D721Med (cell line): ENCODE measurements at places on chromosomes 13 and 19.
A peak's percentile ranks its signal among the peaks of the same experiment; 100 is the strongest.

- DNase-seq, result no peak
Measured at GRCh38 chr13:41701676-41702075, 244.3 kb downstream of the RGCC start.

DNA sequence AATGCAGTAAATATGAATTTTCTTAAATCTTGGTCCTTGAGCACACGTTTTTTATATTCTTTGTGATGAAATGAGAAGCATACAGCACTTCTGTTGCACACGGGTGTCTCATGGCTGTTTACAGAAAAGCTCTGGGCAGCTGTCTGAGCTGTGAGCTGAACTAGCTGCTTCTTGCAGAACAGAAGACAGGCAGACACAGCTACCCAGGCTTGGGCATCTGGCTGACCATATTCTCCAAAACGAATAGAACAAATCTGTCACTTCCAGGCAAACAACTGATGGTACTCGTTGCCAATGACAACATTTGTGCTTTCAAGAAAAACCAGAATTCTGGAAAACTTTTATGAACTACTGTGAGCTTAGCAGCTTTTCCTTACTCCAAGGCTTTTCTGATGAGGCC is 16.2 kb downstream of the PCID2 start:
- no peak for DNase-seq

DNA sequence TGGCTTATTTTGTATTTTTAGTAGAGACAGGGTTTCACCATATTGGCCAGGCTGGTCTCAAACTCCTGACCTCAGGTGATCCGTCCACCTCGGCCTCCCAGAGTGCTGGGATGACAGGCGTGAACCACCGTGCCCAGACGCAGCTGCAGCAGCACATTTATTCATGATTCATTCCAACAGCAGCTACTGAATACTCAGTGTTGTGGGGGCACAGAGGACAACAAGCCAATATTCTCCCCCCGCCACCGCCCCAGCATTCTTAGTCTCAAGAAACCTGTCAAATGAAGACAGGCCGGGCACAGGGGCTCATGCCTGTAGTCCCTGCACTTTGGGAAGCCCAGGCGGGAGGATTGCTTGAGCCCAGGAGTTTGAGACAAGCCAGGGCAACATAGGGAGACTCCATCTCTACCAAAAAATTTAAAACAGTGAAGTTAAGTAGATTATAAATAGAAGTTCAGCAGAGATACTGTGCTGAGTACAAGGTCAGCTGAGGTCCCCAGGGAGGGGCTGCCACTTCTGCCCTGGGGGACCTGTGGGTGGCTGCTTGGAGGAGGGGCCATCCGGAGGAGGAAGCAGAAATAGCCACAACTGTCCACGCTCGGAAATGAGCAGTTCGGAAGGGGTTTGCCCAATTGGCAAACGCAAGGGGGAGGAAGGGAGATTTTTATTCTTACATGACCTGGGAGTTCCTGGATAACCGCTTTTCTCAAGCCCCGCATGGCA is 4.3 kb downstream of the DOT1L start:
- DNase-seq, result no peak

- DNase-seq, result no peak
Measured at GRCh38 chr19:29770648-29771047, 41.1 kb upstream of the CCNE1 start.

- no peak for DNase-seq
Measured at GRCh38 chr13:108961542-108962125, 332.2 kb downstream of the MYO16 start.

- no peak for DNase-seq
Measured at GRCh38 chr19:40244579-40245317, 18.3 kb upstream of the CCNP start.

- DNase-seq, result no peak
Measured at GRCh38 chr13:79593121-79593520, 112.2 kb downstream of the NDFIP2 start.

GRCh38 chr13:83829810-83830209 is 52.5 kb downstream of the SLITRK1 start:
- DNase-seq, result no peak

- no peak for DNase-seq
Measured at GRCh38 chr13:43014162-43014561, 9.2 kb upstream of the DNAJC15 start.

- no peak for DNase-seq
Measured at GRCh38 chr13:27770809-27771208, 21.5 kb upstream of the GSX1 start.

- DNase-seq, result no peak
Measured at GRCh38 chr19:5557691-5558090, 10.1 kb downstream of the TINCR start.

DNA sequence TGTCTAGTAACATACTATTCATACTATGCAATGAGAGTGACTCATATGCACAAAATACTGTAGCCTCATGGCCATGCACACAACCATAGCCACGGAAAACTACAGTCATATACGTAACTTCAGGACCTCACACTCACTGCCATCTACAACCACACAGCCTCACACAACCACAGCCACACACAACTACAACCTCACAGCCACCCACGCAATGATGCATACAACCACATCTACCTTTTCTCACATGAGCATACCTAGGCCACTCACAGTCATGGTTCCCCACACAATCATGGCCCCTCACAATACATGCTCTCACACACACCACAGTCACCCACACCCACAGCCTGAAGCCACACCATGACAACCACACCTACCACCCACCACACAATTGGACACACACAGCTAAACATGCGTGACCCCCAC is 8.7 kb upstream of the TNFSF14 start:
- no peak for DNase-seq

DNA sequence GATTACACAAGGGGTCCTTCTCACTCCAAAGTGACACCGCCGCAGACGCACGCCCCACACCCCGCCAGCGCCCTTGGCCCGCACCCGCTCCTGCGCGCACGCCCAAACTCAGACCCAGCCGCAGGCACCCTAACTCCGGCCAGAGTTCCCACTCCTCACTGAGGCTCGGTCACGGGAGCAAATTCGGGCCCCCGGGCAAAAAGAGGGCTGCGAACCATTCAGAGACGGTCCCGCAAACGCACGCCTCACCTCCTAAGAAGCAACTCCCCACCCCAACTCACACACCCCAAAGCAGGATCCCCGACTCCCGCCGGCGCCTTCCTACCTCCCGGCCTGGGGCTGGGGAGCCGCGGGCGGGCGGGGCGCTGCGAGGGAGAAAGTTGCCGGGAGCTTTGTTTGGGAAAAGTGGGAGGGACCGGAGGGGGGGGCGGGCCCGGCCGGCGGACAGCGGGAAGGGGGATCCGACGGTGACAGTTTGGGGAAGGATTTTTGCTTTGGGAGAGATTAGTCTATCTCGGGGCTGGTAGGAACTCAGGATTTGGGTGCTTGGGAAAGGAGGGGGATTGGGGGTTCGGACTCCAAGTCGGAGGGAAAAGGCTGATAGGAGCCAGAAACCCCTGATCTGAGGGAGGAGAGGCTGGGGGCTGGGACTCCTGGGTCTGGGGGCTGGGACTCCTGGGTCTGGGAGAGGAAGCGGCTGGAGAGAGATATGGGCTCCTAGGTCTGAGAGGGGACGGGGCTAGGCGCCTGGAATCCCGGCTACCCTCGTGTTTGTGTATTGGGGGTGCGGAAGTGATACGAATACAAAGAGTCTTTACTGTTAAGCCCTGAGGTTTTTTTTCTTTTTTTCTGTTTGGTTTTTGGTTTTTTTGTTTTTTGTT is at the start of gene TEAD2:
Gene TEAD2 (minus strand): TSS at position 369 of the 881 bp plus-strand sequence. CDS start 2,341 bp downstream, outside the sequence.
- DNase-seq, result no peak

GRCh38 chr19:1079566-1080111 is 12.7 kb downstream of the ARHGAP45 start:
- DNase-seq, result no peak

DNA sequence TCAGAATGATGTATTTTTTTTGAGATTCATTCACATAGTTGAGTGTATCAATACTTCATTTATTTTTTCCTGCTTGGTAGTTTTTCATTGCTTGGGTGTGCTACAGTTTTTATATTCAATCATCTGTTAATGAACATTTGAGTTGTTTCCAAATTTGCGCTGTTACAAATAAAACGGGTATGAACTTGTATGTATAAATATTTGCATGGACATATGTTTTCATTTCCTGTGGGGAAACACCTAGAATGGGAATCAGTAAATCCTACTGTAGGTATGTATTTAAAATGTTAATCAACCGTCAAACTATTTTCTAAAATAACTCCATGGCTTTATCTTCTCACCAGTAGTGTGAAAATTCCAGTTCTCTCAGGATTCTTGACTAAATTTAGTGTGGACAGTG is 826.3 kb downstream of the EFNB2 start:
- no peak for DNase-seq

DNA sequence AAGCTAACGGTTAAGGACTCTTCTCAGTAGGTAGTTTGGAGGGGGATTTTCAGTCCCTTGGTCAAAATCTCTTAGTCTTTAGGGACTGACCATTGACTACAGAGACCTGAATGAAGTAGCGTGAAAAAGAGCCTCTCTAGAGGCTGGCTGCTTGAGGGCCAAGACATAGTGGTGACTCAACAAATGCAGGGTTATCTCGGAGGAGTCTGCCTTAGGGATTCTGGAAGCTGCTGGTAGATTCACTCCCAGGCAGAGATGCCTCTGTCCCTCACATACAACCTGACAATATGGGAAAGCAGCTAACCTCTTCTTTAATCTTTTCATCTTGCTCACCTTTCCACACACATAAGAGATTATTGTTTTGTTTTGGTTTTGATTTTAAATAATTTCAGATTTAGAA is 5.1 kb downstream of the ZNF793 start:
- DNase-seq, result no peak

GRCh38 chr19:35786299-35787160 is 11.2 kb downstream of the ARHGAP33 start:
- no peak for DNase-seq

- no peak for DNase-seq
Measured at GRCh38 chr13:28373810-28374209, 121.1 kb downstream of the FLT1 start.

DNA sequence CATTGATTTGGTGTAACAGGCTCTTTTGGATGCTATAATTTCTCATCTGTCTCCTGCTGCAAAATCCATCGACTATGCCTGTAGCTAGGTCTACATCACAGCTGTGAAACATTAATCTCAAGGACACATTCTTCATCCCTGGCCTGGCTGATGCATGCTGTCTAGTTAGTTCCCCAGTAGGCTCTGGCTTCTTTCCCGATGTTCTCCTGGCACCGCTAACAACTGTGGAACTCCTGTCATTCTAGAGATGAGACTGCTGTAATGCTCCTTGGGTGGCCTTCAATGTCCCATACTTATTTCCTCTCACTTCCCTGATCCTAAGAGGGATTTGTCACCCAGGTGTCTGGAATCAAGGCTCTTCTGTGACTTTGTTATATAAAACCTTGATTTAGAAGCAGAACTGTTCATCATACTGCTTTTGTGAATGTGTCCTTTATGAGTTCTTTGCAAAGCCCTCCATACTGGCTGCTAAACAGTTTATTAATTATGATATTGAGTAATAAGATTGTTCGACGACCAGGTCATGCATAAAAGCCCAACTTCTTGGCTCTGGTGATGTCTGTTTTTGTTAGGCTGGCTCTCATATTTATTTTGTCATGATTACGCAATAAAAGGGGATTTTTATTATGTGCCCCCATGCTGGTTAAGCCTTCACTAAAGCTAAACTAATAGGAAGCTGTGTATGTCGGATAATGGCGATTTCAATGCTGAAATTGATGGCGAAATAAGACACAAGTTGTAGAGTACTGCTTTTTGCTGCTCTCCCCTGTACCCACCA is 227.5 kb downstream of the DCT start:
- no peak for DNase-seq

- DNase-seq, result peak; percentile 86
Measured at GRCh38 chr19:17424743-17425365, 5.0 kb downstream of the MVB12A start.

DNA sequence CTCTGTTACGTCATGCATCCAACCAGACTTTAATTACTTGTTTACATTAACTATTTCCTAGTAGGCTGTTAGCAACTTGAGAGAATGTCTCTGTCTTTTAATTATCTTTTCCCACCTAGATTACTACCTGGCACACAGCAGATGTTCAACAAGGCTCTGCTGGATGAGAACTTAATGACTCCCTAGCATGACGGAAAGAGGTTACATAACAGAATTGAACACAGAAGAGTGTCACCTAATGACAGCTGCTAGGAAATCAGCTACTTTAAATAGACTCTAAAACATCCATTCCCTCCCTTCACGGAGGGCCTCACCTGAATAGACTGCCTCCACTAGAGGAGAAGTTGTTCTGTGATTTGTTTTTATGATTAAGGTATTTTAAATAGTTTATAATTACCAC is 110.8 kb downstream of the TEX29 start:
- no peak for DNase-seq

- DNase-seq, result no peak
Measured at GRCh38 chr13:44508562-44509077, 67.5 kb downstream of the TSC22D1 start.

- DNase-seq, result no peak
Measured at GRCh38 chr19:10911579-10912363, 16.7 kb downstream of the YIPF2 start.

DNA sequence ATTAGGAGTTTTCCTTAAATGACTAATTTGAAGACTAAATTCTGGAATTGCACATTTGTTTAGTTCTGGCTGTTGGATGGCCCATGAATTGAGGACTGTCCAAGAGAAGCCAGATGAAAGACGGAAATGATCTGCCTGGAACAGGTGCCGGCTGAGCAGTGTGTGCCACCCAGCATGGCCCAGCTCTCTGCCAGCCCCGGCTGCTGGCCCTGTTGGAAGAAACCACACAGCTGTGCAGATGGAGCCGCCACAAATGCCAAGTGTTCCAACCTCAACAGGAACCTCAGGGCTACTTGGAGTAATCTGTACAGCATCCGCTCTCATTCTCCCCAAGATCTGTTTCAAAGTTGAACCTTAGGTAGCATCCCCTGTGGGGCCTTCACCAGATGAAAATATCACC is 67.0 kb upstream of the STARD13 start:
- DNase-seq, result no peak

- no peak for DNase-seq
Measured at GRCh38 chr13:112783135-112783977, 93.5 kb downstream of the ATP11A start.

DNA sequence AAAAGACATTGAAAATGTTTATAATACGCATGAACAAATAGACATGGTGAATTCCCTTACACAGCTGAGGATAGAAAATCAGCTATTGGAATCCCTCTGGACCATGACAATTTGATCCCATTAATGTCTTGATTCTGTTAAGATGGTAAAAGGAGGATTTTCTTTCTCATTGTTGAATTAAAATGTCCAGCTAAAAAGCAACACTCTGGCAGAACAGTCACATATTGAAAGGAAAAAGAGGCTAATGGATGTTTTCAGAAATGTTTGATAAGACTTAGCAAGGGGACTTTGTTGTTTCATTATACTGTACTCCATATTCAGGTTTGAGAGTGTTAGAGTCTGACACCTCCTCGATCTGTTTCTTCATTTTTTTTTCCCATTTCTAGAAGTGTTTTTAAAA is 296.0 kb downstream of the OLFM4 start:
- DNase-seq, result no peak

GRCh38 chr19:5591476-5591875 is 23.7 kb upstream of the TINCR start:
- no peak for DNase-seq

DNA sequence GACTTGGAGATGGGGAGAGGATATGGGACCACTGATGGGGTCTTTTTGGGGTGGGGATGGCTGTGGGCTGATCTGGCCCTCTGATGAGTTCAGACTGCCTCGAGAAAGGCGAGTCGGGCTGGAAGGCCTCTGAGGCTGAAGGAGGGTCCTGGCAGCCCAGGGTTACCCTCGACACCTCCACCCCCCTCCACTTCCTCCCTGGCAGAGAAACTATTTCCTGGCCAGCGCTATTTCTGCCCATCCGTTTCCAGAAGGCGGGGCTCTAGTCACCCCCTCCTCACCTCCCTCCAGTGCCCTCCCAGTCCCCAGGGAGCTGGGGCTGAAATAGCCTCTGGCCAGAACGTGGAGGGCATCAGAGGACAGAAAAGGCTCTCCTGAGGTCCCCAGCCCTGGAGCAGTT is 9.7 kb downstream of the EXOC3L2 start:
- DNase-seq, result no peak
